HTR-8/SVneo (cell line): ENCODE measurements at places on chromosomes 12 and 14.

- no peak for DNase-seq
Observed at GRCh38 chr12:76180401-76181277, 96.2 kb upstream of the NAP1L1 start.

DNA sequence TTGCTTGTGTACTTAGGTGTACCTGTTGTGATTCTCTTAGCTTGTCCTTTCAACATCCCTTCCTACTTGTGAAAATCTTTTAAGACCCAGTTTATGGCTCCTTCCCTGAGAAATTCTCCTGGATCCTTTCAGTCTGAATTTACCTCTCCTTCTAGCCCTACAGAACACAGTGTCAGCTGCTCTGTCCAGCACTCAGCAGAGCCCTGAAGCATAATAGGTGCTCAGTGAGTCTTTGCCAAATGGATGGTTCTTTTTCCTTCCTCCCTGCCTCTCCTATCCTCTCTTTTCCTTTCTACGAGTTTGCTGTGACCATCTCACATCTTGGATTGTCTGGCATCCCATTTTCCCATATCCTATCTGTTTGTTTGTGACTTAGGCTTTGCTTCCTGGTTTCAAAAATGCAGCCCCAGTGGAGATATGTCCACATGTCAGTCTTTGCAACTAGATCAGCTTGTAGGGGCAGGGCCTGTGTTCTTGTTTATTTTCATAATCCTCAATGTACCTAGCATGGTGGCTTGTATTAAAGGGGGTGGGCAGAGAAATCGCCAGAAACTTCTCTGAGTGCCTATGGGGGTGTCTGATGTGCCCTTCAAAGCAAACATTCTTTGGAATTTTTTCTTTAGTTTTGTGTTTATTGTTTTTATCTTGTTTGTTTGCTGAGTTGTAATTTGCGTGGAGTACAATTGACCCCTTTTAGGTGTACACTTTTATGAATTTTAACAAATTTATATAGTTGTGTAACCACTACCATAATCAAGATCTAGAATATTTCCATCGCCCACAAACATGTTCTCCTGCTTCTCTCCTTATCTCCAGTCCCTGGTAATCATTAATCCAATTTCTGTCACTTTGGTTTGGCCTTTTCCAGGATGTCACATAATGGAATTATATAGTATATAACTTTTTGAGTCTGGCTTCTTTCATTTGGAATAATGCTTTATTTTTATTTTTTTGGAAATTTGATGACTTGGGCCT, 62.8 kb downstream of the SMOC1 start:
- no peak for DNase-seq

GRCh38 chr12:25993901-25994651, 35.6 kb downstream of the RASSF8 start:
- DNase-seq: no peak

- DNase-seq: no peak
Observed at GRCh38 chr12:47894652-47895051, 10.1 kb downstream of the VDR start.

GRCh38 chr14:50530794-50531365, 1.5 kb downstream of the MAP4K5 start:
- DNase-seq: no peak

- no peak for DNase-seq
Observed at GRCh38 chr12:52226446-52226845, 6.6 kb upstream of the KRT7 start.

DNA sequence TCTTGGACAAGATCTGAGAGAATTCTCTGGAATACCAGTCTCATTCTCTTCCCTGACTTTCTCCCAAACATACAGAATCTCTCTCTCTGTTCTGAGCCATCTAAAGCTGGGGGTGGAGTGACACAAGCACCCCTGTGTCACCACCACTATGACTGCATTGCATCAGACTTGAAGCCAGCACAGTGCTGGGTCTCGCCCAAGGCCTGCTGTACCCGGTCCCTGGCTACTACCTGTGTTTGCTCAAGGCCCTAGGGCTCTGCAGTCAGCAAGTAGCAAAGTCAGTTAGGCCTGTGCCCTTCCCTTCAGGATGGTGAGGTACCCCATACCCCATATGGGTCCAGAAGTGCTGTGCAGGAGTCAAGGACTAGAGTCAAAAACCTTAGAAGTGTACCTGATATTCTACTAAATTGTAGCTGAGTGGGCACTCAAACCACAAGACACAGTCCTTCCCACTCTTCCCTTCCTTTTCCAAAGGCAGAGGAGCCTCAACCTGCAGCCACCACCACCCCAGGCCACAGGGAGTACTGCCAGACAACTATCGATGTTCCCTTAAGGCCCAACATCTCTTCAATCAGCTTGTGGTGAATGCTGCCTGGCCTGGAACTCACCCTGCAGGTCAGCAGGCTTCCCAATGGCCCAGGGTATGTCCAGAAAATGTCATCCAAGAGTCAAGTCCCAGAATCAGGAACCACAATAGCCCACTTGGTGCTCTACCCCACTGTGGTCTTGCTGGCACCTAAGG, 21.2 kb upstream of the RDH16 start:
- DNase-seq: no peak

DNA sequence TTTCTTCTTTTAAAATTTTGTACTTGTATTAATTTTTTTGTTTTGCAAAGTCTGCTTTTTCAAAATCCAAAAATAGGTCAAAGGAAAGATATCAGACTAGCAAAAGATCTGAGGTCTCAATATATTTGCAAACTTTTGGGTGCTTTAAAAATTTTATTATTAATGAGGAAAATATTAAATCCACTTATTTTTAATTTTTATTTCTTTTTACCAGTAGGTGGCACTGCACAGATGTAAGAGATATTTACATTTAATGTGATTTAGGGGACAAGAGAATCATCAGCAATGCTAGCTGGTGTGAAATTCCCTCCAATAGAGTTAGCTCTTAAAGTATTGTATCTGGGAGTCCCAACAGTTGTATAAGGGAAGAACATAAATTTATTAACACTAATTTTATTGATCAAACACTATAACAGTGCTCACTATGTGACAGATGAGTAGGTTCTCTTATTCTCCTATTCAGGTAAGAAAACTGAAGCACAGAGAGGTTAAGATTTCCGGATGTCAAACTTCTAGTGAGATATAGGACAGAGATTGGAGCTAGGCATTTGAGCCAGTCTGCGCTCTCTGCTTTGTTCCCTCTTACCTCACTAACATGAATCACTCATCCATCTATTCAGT, 30.5 kb downstream of the ALX1 start:
- no peak for DNase-seq

DNA sequence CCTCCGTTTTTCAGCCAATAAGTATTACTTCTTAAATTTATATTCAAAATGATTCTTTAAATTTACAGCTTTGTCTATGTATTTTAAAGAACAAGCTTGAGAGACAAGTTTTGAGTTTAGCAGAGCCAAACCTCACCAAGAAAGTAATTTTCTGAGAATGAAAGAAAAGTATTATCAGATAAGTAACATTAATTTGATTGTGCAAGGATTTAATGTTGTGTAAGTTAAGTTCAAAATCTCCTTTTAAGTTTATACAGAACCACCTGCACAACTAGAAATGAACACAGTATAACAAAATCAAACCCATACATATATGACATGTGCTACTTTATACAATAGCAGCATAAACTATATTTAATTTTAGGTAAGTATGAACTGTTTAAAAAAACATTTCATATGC, 63.5 kb downstream of the SYT10 start:
- no peak for DNase-seq

DNA sequence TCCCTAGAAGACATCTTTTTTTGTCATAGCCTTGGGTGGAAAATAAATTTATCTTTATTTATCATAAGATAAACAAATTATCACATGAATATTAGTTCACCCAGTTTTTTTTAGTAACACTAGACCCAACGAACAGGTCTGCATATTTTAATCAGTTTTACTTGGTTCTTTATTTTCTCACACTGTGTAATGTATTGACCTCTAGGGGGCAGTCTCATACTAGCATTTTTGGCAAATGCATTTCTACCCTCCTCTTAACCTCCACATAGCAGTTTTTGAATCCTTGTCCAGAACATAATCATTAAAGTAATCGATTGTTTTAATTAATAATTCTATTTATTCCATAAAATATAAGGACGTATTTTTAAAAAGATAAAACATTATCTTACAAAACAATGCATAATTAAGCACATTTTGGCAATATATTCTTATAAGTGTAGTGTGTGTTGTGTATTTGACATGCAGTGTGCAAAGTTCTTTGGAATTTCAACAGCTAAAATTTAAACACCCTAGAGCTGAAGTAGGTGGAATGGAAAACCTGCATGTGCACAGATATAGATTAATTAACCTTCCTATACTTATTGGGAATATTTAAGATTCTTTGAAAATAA, 31.6 kb upstream of the PTPRQ start:
- DNase-seq: peak; percentile 40

DNA sequence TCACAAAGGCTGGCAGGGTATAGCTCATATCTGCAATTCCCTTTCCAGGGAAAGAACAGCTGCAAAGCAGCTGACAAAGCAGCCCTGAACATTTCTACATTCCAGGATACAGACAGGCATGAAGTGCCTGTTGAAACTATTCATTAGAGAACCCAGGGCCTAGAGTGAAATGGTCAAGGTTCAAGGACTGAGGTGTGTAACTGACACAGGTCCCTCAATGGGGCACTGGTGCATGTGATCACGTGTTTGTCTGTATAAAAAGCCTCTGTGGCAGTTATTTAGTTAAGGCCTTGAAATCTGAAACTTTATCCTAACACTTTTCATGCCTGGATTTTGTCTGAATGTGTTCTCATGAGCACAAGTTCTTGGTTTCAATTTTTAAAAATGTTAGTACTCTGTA, 47.1 kb downstream of the GIT2 start:
- no peak for DNase-seq

DNA sequence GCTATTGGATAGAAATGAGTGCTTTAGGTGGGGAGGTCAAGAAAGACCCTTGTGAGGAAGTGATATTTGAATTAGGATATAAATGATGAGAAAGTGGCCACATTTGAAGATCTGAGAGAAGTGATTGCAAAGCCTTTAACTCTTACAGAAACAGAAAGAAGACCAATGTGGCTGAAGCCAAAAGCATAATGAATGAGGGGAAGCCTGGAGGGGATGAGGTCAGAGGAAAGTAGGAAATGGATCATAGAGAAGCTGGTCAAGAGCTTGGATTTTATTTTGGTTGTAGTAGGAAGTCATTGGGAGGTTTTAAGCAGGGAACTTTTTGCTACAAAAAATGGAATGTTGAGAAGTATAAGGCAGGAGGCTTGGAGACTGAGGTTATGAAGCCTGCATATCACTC, 3.5 kb upstream of the GYS2 start:
- DNase-seq: no peak

- DNase-seq: no peak
Observed at GRCh38 chr12:32240162-32240561, 133.5 kb downstream of the BICD1 start.

DNA sequence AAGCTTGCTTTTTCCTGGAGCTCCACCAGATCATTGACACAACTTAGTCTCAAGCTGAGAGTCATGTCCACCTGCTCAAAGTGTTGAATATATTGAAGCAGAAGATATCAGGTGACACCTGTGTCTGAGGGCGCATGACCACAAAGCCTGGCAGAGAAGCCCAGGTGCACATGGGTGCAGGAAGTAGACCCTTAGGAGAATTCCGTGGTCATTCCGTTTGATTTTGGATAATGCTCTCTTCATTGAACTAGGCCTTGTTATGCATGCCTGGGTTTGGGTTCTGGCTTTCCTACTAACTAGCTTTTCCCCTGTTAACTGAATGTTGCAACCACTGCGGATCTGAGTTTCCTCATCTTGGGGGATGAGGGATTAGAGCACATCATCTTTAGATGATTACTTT, 7.1 kb downstream of the ARHGDIB start:
- no peak for DNase-seq

DNA sequence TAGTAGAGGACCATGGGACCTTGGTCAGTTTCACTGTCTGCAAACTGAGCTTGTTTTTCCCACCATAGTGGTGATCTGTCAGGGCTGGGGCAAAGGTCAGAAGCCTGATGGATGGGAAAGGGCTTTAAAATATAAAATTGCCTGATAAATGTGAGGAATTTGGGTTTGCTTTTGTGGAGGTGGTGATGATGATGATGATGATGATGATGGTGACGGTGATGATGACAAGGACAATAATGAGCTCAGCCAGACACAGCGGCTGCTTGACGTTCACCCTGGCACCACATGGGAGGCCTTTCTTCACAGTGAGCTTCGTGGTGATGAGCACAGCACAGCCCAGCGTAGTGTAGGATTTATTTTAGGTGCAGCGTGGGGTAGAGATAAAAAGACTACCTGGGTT, 243.7 kb downstream of the SLC41A2 start:
- DNase-seq: no peak

GRCh38 chr12:119602734-119603094, 9.1 kb downstream of the TMEM233 start:
- no peak for DNase-seq

GRCh38 chr12:90428465-90428864, 526.5 kb downstream of the CCER1 start:
- no peak for DNase-seq

DNA sequence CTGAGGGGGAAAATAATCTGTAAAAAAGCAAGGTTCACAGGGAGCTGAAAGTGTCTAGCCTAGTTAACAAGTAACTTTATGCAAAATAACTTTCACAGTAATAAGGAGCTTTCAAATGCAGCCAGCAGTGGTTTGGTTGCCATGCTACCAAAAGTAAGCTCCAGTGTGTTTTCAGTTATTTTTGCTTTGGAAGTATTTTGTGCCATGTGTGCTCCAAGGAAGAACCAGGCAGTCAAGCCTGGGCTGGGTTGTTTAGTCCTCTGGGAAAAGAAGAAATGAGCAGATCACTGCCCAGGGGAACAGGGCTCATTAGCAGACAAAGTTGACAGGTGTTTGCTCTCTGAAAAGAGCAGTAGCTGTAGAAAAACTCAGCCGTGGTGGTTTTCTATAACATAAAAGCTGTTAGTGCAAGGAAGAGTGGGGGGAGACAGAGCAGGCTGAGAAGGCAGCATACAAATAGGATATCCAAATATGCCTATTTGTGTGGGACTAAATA, 92.8 kb upstream of the TMTC2 start:
- DNase-seq: no peak

GRCh38 chr12:40171501-40171900, 53.3 kb upstream of the LRRK2 start:
- no peak for DNase-seq

DNA sequence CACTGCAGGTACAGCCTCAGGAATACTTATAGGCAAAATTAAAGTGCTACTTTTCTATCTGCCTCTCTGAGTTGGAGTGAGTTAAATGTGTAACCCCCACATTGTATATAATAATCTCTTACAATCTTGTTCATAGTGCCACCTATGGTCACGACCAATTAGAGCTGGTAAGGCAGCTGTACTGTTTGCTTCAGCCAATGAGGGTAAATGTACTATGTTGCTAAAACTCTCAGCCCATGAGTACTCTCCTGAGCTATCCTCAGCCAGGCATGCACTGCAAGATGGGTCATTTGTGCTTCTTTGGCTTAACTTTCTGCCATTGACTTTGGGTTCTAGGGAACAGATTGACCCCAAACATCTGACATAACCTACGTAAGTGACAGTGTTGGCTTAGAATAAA, 15.0 kb upstream of the MDM2 start:
- peak; percentile 75 for DNase-seq

- DNase-seq: no peak
Observed at GRCh38 chr12:92769124-92769901, 66.5 kb downstream of the PLEKHG7 start.

GRCh38 chr12:92519284-92519683, 183.5 kb upstream of the PLEKHG7 start:
- DNase-seq: no peak

GRCh38 chr14:31207755-31208545, at the start of gene HECTD1:
Gene HECTD1, minus strand, starts transcription at chr14:31207793. Its CDS starts 1,857 bp downstream, at chr14:31205936.
- peak; percentile 93 for DNase-seq
